ENCODE measurements at places on chromosomes 4 and X.

DNA sequence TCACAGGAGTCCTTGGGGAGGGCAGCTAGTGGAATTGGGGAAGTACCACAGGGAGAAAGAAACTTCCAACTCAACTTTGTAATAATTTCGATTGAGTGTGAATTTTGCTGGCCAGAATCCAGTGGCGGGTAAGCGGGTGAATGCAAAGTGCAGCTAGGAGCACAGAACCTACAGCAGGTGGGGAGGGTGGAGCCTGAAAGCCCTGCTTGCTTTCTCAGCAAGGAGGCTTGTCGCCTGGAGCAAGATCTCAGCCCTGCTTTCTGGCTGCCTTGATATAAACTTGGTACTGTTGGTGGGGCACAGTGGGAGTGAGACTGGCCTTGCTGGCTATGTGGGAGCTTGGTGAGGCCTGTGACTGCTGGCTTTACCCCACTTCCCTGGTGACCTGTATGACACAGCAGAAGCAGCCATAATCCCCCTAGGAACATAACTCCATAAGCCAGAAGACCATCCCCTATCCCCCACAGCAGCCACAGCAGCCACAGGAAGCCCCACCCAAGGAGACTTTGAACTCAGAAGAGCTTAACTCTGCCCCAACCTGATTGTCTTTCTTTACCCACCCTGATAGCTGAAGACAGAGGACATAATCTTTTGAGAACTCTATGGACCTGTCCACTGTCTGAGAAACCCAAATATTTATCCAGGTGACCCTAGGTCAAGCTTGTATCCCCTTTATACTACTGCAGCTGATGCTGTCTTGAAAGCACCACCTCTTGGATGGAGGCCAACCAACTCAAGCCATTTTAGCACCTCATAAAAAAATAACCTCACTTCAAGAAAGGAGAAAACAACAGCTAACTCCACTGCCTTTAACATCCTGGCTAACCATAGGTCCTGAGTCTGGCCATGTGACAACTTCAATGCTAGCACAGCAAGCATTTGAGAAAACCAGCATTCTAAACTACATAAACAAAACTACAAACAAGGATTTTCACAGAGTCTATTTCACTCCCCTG is 87.2 kb upstream of the PDE5A start:
- no peak for DNase-seq

GRCh38 chr4:189096717-189097116 is 844.0 kb upstream of the FRG1 start:
- no peak for DNase-seq

DNA sequence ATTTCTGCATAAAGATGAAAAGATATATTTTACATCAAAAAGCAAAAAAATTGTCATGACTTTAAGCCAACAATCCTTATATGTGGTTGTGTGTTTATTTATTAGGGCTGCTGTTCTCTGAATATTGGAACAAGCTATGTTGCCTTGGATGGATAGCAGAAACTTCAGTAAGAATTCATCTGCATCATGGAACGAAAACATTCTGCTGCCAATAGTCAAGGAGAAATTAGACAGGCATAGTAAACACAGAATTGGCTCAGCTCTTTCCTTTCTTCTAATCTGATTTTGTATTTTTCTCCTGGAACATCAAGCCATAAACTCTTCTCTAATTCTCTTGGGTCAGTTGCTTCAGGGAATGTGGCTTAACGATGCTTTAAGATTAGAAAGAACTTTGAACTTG is 1257.0 kb downstream of the NLGN4X start:
- DNase-seq = no peak

GRCh38 chr4:120286813-120287212 is 220.2 kb upstream of the MAD2L1 start:
- DNase-seq = no peak

DNA sequence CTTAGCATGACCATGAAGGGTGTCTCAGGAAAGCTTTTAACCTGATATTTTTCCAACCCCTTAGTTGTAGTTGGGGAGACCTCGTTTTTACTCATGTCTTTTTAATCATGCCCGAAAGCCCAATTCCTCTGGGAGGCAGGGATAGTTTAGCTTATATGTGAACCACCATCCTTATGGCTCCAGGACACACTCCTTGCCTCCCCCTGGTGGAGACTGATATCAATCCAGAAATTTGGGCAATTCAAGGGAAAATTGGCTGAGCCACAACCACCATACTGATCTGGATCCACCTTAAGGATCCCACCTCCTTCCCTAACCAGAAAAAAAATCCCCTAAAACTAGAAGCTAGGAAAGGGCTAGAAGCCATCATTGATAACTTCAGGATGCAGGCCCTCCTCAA is 13.4 kb upstream of the COL25A1 start:
- DNase-seq = no peak

- no peak for DNase-seq
Observed at GRCh38 chr4:20474119-20474518, 222.4 kb downstream of the SLIT2 start.

GRCh38 chr4:156999175-156999517 is 27.5 kb upstream of the PDGFC start:
- no peak for DNase-seq
